Heart right ventricle (tissue), 16 donors: ENCODE measurements at places on chromosomes 11 and 22. TPM values are rescaled to one million over a fixed set of nuclear protein-coding genes. Genes with fewer than 3 reads are reported as not detected.

- no peaks in the 10 kb centered on the region for H3K27me3 ChIP-seq
- H3K4me1 ChIP-seq = no peaks in the 10 kb centered on the region
- no peak overlapping the region for H3K4me3 ChIP-seq
- H3K36me3 ChIP-seq = no peaks in the 10 kb centered on the region
Observed at GRCh38 chr11:103624708-103625623, 411.5 kb upstream of the DDI1 start.

- no peaks in the 10 kb centered on the region for H3K27me3 ChIP-seq
- DNase-seq = no peak
- H3K4me1 ChIP-seq = no peaks in the 10 kb centered on the region
- no peaks in the 10 kb centered on the region for H3K36me3 ChIP-seq
Observed at GRCh38 chr11:118353084-118353710, 6.2 kb upstream of the UBE4A start.

DGKZ gene
- polyA plus RNA-seq = 107 TPM

OR5D13 gene
- not detected for polyA plus RNA-seq

GRCh38 chr11:108522318-108522717, 24.1 kb upstream of the POGLUT3 start:
- no peaks in the 10 kb centered on the region for H3K27me3 ChIP-seq
- H3K36me3 ChIP-seq = no peaks in the 10 kb centered on the region
- H3K4me3 ChIP-seq = no peak overlapping the region
- no peak overlapping the region for H3K27ac ChIP-seq
- no peaks in the 10 kb centered on the region for H3K4me1 ChIP-seq
- DNase-seq = no peak

GRCh38 chr22:47193606-47194329, 431.3 kb downstream of the TBC1D22A start:
- no peaks in the 10 kb centered on the region for H3K27me3 ChIP-seq
- no peaks in the 10 kb centered on the region for H3K36me3 ChIP-seq
- no peak overlapping the region for H3K4me3 ChIP-seq
- no peak for DNase-seq
- no peak overlapping the region for H3K27ac ChIP-seq
- H3K4me1 ChIP-seq = no peaks in the 10 kb centered on the region
